Brain (organoid and tissue), 16 donors: ENCODE measurements at places on chromosomes 6 and 20.
A peak's percentile ranks its signal among the peaks of the same experiment; 100 is the strongest.

- no peak for DNase-seq
Observed at GRCh38 chr6:159852877-159853276, 37.9 kb upstream of the MAS1 start.

- DNase-seq: no peak
Observed at GRCh38 chr6:3329393-3330051, 70.8 kb downstream of the PSMG4 start.

DNA sequence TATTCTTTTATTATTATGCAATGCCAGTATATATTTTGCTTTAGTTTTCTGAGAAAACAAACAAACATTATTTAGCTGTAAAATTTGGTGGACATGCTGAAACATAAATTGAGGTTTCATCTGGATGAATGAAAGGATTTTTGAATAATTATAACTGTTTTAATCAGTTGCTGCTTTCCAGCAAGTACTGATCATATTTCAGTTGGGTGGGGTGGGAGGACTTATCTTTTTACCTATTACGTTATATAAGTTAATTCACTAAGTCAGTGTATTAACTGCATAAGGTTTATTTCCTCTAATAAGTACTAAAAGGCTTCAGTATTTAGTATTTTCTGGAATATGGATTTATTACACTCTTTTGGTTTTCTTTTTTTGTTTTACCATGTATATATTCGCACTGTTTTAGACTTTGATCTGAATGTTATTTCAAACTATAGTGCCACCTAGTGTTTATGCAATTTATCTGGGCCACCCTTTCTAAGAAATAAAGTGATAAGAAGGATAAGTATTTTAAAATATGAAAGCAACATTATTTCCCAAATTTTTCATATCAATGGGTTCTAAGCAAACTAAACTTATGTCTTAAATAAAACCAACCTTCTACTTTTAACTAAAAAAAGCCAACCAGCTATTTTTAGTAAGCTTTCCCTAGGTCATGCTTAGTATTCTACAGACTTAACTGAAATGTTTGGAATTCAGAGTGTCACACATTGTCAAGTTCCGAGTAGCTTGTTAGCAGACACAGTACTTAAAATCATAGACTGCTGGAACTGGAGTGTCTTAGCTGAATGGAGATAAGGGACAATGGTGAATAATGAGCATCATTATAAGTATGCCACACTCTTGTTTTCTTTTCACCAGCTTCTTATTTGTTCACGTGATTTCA lies 105.4 kb upstream of the MCHR2 start:
- DNase-seq: peak; percentile 67

DNA sequence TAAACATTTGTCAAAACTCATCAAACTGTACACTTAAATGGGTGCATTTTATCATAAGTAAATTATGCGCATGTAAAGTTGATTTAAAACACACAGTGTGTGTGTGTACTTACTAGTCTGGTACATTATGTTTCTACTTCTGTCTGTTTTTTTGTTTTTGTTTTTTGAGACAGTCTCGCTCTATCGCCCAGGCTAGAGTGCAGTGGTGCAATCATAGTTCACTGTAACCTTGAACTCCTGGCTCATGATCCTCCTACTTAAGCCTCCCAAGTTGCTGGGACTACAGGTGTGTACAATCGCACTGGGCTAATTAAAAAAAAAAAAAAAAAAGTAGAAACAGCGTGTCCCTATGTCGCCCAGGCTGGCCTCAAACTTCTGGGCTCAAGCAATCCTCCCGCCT lies 23.0 kb upstream of the FKBP5 start:
- no peak for DNase-seq

DNA sequence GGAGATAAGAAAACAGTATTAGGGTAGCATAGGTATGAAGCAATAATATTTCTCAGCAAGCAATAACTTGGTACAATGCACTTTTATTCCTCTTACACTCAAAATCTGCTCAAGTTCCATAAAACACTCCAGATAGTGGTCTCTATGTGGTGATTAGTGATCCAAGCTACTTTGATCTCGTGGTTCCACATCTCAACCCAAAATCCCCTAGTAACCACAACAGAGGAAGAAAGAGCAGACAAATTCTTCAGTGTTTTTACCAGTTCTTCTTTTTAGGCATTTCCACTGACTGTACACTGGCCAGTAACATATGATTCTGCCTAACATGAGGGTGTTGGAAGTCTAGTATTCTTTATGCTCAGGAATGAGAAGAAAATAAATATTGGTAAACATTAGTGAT lies 309.0 kb upstream of the PTCHD4 start:
- no peak for DNase-seq

GRCh38 chr6:132063738-132064137 lies 112.6 kb upstream of the CCN2 start:
- DNase-seq: no peak

GRCh38 chr20:46351357-46352058 lies 43.2 kb upstream of the CDH22 start:
- no peak for DNase-seq

DNA sequence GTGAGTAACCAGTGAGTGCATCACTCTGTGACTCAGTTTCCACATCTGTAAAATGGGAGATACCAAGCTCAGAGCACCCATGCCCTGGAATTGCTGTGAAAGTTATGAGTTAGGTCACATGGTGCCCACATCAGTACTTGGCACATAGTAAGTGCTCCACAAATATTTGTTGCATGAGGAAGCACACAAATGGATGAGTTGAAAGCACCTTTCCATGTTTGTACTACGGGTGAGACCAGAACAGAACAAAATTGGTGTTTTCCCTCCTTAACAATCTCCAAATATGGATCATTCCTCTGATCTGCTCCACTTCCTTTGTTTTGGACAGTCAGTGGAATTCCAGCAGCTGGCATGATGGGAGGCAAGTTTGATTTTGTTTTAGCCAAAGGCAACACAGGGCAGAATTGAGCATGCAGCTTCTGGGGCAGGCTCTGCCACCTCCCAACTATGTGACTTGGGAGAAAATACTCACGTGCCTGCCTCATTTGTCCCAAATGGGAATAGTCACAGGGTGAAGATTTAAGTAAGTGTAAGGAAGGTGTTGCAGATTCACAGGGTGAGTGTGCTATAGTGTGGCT lies 503.7 kb upstream of the SULF2 start:
- DNase-seq: no peak

DNA sequence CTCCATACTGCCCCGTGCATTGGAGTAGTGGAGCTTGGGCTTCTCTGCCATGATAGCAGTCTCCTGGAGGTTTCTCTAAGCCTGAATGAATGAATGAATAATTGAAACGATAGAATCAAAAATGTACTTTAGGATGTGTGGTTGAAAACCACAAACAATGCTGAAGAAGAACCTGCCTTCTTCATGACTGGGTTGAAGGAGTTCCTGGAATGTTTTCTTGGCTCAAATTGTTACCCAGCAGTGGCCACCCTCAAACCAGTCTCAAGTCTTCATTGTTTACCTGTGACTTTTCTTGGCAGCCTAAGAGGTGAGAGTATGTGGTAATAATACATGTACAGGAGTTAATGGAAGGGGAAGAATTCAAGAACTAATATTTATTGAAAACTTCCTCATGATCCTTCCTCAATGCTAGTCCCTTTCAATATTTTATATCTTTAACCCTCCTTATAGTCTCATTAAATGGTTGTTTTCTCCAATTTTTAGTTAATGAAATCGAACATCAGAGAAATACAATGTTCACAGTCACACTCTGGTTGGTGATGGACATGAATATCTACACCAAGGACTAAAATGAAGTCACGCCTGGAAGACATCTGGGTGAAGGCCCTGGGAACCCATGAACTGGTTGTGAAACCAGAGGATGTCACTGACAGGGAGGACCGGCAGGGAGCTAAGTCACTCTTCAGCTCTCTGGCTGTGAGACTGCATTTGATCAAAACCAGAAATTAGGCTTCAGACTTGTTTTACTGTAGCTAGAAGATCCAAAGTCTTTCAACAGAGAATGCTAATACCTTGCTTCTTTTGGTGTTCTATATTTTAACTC lies at the start of gene GSTA5:
Gene GSTA5, minus strand, starts transcription at position 51 of the 823 bp plus-strand sequence.
- DNase-seq: no peak

GRCh38 chr6:116190550-116190949 lies 63.3 kb downstream of the TSPYL4 start:
- no peak for DNase-seq

GRCh38 chr6:155248008-155249001 lies 15.5 kb upstream of the CLDN20 start:
- DNase-seq: peak; percentile 85

GRCh38 chr6:79635232-79635543 lies 4.1 kb downstream of the SH3BGRL2 start:
- no peak for DNase-seq

DNA sequence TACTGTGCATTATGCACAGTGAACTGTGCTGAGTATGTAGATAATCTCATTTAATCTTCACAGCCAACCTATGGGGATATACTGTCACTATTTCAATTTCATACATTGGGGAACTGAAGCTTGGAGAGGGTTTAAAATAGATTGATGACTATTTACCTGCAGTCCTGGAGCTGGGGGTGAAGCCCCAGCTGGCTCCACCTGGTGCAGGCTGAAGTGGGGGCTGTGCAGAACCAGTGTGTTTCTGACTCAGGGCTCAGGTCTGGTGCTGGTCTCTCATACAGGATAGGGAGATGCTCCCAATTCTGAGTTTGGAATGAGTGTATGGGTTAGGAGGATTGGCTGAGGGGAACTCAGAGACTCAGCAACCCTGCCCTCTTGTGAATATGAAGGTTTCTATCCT lies 176.1 kb upstream of the CEP162 start:
- no peak for DNase-seq

- no peak for DNase-seq
Observed at GRCh38 chr6:143490244-143490643, 21.3 kb downstream of the FUCA2 start.

DNA sequence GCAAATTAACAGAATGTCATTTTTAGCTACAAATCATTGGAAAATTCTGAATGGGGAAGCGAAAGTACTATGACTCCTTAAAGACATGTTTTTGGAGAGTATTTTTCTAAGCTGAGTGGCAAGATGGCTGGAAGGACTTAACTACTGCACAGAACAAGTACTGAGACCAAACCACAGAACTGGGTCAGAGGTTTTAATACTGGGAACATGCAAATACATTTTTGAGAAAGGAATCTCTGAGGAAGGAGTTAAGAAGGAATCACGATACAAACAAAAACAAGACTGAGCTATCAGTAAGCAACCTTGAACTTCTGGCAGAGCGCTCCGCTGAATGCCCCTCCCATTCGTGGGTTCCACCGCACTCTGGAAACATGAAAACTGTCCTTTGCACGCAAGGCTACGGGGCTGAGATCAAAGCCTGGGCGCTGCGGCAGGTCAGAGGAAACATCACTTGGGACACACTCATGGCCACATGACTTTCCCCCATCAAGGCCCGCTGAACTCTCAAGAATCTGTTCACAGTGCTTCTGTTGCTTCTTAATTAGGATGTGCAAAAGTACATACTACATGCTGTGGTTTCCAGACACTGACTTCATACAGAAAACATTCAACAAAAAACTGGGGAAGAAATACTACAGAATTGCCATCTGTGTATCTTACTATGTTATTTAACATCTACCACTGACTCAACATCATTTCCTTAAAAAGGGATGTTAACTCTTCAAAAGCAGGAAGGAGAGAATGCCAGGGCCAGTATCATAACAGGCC lies 27.8 kb downstream of the SLC23A2 start:
- no peak for DNase-seq

GRCh38 chr6:111941686-111942330 lies 68.6 kb upstream of the FYN start:
- DNase-seq: no peak

GRCh38 chr20:44501448-44501847 lies 20.4 kb downstream of the SERINC3 start:
- DNase-seq: no peak

DNA sequence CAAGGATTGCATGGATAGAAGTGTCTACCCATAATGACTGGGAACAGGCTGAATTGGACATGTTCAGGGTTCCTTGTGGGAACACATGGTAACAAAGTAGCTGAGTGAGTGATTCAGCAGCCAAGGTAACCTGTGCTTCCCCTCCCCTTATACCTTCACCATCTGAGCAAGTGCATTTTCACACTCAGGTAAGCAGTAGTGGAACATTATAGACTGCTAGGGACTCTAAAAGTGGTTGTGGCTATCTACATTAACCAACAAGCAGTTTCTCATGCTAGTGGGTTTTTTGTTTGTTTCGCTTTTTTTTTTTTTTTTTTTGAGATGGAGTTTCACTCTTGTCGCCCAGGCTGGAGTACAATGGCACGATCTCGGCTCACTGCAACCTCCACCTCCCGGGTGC lies 41.4 kb downstream of the KIZ start:
- no peak for DNase-seq

DNA sequence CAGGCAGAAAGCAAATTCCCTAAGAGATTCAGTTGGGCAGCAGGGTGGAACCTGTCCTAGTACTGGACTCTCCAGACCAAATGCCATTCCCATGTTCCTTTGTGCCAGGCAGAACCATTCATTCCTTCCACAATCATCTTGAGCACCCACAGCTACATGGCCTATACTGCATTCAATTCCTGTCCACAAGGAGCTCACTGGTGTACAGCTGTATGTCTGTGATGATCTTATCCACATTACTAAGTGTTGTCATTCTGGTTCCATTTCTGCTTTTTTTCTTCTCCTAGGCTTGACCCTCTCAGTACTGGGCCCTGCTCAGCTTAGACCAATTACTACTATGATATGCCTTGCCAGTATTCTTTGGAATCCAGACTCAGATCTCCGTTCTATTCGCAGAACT lies 27.5 kb downstream of the MAN1A1 start:
- no peak for DNase-seq

DNA sequence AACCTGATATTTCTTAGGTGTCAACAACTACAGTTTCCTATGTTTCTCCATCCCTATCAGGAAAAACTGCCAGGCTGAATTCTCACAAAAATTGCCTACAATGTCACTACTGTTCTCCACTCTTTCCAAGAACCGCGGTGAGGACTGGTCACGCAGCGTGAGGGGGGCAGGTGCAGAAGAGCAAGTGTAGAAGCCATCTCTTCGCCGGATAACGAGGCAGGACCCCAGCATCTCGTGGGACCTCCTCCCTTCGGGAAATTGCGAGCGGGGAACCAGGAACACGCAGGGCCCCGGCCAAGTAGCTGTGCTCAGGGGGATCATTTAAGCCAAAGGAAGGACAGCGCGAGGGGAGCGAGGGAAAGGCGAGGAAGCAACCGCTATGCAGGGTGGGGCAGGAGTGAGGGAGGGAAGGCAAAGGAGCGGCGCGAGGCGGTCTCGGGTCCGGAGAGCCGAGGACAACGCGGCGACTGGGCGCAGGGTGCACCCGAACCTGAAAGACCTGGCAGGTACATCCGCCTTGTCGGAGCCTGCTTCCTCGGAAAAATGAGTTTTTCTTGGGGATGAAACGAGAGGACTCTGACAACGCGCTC lies 559 bp downstream of the APMAP start:
- peak; percentile 13 for DNase-seq

DNA sequence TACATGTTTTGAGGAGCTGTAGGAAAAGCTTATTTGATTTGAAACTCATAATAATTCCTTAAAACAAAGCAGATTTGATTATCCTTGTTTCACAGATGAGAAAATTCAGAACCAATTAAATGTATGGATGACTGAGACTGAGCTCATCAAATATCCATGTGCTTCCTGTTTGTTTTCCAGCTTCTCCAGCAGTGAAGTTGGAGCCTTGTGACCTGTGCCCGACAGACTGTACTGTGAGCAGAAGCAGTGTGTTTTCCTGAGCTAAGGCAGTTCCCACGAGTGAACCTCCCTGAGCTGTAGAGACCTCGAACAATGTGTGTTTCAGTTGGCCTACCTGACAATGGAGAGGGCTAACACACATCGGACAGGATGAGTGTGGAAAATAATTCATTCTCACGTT lies 599.5 kb upstream of the NRSN1 start:
- no peak for DNase-seq

GRCh38 chr6:87824958-87825491 lies 123.0 kb upstream of the AKIRIN2 start:
- DNase-seq: no peak
